Thoracic aorta (tissue), 2 donors: ENCODE measurements at places on chromosomes 2 and 18.

DNA sequence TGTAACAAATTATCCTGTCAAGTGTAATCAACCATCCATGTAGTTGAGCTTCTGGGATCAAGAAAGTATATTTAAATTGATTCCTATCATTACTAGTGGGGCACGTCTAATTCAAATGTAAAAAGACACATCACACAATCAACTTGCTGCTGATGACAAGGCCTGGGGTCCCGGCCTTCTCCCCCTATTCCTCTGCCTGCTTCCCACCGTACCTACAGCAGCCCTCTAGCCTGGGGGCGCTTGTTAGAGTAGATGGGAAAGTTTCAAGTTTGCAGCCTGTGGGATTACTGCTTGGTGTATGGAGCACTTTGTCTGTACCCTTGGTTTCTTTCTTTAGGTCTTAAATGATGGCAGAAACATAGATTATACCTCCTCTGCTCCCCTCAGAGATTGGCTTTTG, 333.3 kb upstream of the KYNU start:
- no peak for DNase-seq
- no peak overlapping the region for H3K27ac ChIP-seq
- H3K4me1 ChIP-seq, result no peaks in the 10 kb centered on the region
- H3K4me3 ChIP-seq, result no peak overlapping the region
- H3K27me3 ChIP-seq, result no peaks in the 10 kb centered on the region
- no peaks in the 10 kb centered on the region for H3K36me3 ChIP-seq

DNA sequence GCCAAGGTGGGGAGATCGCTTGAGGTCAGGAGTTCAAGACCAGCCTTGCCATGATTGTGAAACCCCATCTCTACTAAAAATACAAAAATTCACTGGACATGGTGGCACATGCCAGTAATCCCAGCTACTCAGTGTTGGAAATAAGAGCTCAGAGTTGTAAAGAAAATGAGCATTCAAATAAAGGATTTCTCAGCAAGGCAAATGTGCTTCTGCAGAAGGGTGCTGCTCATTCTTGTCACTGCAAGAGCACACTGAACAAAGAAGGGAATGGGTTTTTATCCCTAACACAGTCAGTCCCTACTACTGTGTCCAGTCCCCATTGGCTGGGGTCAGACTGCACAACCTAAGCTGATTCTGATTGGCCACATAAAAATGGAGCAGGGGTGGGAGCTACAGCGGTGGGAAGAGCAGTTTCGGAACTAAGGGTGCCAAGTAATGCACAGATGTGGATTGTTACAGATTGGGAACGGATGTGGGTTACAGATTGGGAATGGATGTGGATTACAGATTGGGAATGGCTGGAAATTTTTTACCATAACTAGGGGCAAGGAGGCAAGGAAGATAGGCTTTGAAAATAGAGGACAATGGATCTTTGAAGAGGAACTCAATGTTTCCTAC, 31.1 kb upstream of the TRAPPC8 start:
- no peaks in the 10 kb centered on the region for H3K4me1 ChIP-seq
- no peaks in the 10 kb centered on the region for H3K27me3 ChIP-seq
- no peaks in the 10 kb centered on the region for H3K36me3 ChIP-seq
- H3K4me3 ChIP-seq, result no peak overlapping the region

- H3K36me3 ChIP-seq, result no peaks in the 10 kb centered on the region
- H3K27me3 ChIP-seq, result no peaks in the 10 kb centered on the region
- H3K4me1 ChIP-seq, result no peaks in the 10 kb centered on the region
- DNase-seq, result no peak
Observed at GRCh38 chr2:11012131-11012693, 100.5 kb downstream of the KCNF1 start.

- H3K27me3 ChIP-seq, result no peaks in the 10 kb centered on the region
- no peaks in the 10 kb centered on the region for H3K36me3 ChIP-seq
- H3K4me3 ChIP-seq, result no peak overlapping the region
- no peak overlapping the region for H3K27ac ChIP-seq
- H3K4me1 ChIP-seq, result no peaks in the 10 kb centered on the region
Observed at GRCh38 chr18:55147791-55148190, 188.5 kb upstream of the CCDC68 start.

DNA sequence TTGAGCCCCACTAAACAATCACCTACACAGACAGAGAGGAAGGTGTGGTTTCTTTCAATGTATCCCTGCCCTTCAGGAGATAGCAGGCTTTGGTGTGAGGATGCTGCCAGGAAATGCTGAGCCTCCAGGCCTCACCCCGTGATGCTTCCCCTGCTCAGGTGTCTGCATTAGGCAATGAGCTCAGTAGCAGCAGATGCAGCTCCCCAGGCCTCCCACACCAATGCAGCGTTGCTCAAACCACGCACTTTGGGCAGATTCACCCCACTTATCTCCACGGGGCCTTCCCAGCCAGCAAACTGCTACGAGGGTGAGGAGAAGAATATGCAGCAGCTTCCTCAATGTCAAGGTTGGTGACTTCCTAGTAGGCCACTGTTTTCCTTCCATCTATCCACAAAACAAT, 229.3 kb upstream of the PXDN start:
- H3K27me3 ChIP-seq, result no peaks in the 10 kb centered on the region
- H3K36me3 ChIP-seq, result no peaks in the 10 kb centered on the region
- no peaks in the 10 kb centered on the region for H3K4me1 ChIP-seq
- H3K4me3 ChIP-seq, result no peak overlapping the region

DNA sequence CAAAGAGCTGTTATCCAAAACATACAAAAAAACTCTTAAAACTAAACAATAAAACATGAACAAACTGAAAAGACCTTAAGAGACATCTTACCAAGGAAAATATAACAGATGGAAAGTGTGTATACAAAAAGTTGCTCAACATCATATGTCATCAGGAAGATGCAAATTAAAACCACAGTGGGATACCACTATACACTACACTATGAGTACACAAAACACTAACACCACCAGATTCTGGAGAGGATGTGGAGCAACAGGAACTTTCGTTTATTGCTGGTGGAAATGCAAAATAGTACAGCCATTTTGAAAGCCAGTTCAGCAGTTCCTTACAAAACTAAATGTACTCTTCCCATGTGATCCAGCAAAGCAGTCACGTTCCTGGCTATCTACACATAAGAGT, 221.4 kb downstream of the CMPK2 start:
- no peaks in the 10 kb centered on the region for H3K4me1 ChIP-seq
- H3K27ac ChIP-seq, result no peak overlapping the region
- no peaks in the 10 kb centered on the region for H3K36me3 ChIP-seq
- H3K27me3 ChIP-seq, result no peaks in the 10 kb centered on the region
- no peak for DNase-seq

GRCh38 chr18:69559604-69560003, 158.9 kb downstream of the DOK6 start:
- no peaks in the 10 kb centered on the region for H3K4me1 ChIP-seq
- H3K27me3 ChIP-seq, result no peaks in the 10 kb centered on the region
- DNase-seq, result no peak
- no peak overlapping the region for H3K4me3 ChIP-seq

DNA sequence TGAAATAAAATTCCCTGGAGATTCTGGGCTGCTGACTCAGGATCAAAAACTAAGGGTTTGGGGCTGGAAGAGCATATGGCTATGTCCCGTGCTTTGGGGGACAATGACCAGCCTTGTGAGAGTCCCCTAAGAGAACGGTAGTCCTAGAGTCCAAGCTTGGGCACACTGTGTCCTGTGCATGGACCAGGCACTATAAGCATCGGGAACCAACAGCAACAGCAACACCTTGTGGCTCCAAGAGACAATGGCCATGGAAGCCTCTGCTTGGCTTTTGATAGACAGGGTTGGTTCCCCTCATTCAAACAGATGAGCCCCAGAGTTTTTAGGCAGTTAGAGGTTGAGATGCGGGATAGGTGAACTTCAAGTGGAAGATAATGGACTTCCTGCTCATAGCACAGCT, 294.4 kb upstream of the CHAC2 start:
- H3K4me3 ChIP-seq, result no peak overlapping the region
- no peaks in the 10 kb centered on the region for H3K27me3 ChIP-seq
- no peaks in the 10 kb centered on the region for H3K4me1 ChIP-seq
- no peaks in the 10 kb centered on the region for H3K36me3 ChIP-seq
- H3K27ac ChIP-seq, result no peak overlapping the region

DNA sequence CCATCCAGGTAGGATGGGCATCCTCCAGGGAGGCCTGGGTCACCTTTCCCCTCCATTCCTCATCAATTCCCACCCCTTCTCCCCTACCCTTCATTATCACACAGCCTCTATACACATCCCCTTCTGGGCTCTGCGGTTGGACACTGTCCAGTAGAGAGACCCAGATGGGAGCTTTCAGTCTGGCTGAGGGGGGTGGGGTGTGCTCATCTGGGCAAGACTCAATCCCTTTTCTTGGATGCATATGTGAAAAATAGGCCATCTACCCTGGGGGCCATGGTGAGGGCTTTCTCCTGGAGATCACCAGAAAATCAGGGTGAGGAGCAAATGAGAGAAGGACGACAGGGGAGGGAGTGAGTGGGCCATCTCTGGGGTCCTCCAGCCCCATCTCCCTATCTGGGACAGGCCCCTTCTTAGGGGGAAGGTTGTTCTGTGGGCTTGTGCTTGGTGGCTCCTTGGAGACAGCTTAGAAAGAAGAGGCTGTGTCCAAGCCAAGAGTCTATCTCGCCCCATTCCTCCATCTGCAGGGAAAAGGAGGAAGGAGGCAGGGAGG, 160.1 kb downstream of the DYSF start:
- DNase-seq, result no peak
- peak overlapping the region; percentile 75 for H3K27ac ChIP-seq
- H3K36me3 ChIP-seq, result no peaks in the 10 kb centered on the region
- no peaks in the 10 kb centered on the region for H3K27me3 ChIP-seq

GRCh38 chr2:209523867-209524266, 100.0 kb downstream of the MAP2 start:
- peak overlapping the region; percentile 83 for H3K27ac ChIP-seq
- peaks cover 34% of the 10 kb centered on the region for H3K4me1 ChIP-seq
- no peaks in the 10 kb centered on the region for H3K36me3 ChIP-seq
- H3K27me3 ChIP-seq, result no peaks in the 10 kb centered on the region
- no peak for DNase-seq
- H3K4me3 ChIP-seq, result no peak overlapping the region

DNA sequence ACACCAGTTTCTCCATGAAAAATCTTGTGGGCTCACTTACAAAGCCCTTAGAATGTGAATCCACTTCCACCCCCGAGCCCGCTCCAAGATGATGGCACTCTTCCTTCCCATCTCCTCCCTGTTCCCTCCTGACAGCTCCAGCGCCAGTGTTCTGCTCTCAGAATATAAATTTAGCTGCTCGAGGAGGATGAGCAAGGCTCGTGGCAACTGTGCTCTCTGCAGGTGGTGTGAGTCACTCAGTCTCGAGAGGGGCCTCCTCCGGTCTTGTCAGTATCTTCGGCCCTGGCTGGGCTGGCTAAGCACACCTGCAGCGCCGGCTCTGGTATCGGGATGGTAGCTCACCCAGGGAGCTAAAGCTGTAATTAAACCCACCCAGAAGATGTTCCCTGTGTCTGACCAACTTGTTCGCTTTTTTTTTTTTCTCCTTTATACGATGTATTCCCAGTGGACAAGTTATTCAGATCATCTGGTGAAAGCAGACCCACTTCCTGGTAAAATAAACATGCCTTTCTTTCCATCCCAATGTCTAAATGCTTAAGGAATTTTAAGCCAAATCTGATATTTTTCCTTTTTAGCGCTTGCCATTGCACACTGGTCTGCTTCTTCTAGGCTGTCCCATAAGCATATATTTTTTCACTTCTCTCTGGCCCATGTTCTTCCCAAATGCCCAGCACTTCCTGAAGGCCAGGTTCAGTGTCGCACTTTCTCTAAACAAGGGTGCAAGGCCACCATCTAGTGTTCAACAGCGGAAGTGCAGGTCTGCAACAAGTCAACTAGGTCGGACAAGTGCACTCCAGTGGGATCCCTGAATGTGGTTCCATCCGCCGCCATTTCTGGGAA, 31.4 kb upstream of the YPEL5 start:
- H3K4me3 ChIP-seq, result no peak overlapping the region
- peaks cover 3% of the 10 kb centered on the region for H3K4me1 ChIP-seq
- H3K36me3 ChIP-seq, result no peaks in the 10 kb centered on the region
- H3K27me3 ChIP-seq, result no peaks in the 10 kb centered on the region

DNA sequence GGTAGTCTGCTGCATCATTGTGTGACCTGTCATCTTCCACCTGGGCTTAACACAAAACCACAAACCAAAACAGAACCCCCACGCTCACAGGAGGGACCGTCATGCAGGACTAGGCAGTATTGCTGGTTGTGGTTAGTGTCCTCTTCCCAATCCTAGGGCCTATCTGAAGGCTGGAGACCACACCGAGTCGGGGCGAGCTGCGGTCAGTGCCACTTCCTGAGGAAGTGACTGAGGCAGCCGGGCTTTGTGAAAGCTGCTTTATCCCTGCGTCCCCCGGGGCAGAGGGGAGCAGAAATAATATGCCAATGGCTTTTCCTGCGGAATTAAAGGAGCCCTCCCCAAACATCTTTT, 22.9 kb downstream of the ZNF532 start:
- no peaks in the 10 kb centered on the region for H3K27me3 ChIP-seq
- peak overlapping the region; percentile 89 for H3K27ac ChIP-seq
- H3K4me1 ChIP-seq, result peaks cover 57% of the 10 kb centered on the region
- no peaks in the 10 kb centered on the region for H3K36me3 ChIP-seq

DNA sequence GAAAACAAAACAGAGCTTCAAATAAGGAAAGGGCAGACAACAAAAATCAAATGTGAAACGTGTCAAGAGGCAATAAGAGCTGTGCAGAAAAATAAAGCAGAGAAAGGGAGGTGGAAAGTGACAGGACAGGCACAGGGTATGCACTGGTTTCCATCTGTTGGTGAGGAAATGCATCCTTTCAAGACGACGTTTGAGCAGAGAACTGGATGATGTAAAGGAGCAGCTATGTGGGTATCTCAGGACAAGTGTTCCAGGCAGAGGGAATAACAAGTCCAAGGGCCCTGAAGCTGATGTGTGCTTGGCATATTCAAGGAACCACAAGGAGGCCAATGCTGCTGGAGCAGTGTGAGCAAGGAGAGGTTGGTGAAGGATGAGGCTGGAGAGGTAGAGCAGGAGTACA, 168.9 kb upstream of the SERPINE2 start:
- H3K27ac ChIP-seq, result no peak overlapping the region
- DNase-seq, result no peak
- H3K4me1 ChIP-seq, result no peaks in the 10 kb centered on the region
- H3K27me3 ChIP-seq, result no peaks in the 10 kb centered on the region
- no peak overlapping the region for H3K4me3 ChIP-seq
- no peaks in the 10 kb centered on the region for H3K36me3 ChIP-seq

DNA sequence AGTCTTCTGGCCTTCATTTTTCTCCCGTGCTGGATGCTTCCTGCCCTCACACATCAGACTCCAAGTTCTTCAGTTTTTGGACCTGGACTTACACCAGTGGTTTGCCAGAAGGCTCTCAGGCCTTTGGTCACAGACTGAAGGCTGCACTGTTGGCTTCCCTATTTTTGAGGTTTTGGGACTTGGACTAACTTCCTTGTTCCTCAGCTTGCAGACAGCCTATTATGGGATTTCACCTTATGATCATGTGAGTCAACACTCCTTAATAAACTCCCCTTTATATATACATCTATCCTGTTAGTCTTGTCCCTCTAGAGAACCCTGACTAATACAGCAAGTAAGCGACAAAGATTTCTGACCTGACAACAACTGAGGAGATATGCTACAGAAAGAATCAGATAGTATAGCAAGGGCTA, 7.2 kb downstream of the CDC42EP3 start:
- no peak for DNase-seq
- peaks cover 75% of the 10 kb centered on the region for H3K4me1 ChIP-seq
- no peaks in the 10 kb centered on the region for H3K36me3 ChIP-seq
- peak overlapping the region; percentile 6 for H3K4me3 ChIP-seq
- peak overlapping the region; percentile 27 for H3K27ac ChIP-seq
- H3K27me3 ChIP-seq, result no peaks in the 10 kb centered on the region
